ENCODE measurements at places on chromosomes 6 and 20. TPM values are rescaled to one million over a fixed set of nuclear protein-coding genes. Genes with fewer than 3 reads are reported as not detected.

Gene ZNF334
- 3.9 TPM for total RNA-seq

Gene TRAM2
- total RNA-seq = 38.0 TPM

Gene PCSK2
- 2.2 TPM for total RNA-seq

Gene CTAGE9
- not detected for total RNA-seq

Gene FAM83C
- total RNA-seq = not detected
